ENCODE measurements at places on chromosomes 1 and 21.

DNA sequence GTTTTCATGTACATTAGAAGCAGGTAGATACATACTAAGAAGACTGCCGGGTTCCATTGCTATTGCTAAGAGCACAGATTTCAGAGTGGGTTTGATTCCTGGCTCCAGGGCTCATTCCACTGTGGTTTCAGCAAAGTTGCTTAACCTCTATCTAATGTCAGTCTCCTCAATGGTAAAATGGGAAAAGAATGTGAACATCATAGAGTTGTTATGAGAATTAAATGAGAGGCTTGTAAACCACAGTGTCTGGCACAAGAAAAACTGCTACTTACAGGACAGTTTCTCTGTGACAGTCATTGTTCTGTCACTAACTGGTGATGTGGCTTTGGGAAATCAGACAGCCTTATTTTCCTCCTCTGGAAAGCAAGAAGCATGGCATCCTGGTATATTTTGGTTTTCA lies 10.7 kb upstream of the PLXNA2 start:
- peak; percentile 2 for DNase-seq

DNA sequence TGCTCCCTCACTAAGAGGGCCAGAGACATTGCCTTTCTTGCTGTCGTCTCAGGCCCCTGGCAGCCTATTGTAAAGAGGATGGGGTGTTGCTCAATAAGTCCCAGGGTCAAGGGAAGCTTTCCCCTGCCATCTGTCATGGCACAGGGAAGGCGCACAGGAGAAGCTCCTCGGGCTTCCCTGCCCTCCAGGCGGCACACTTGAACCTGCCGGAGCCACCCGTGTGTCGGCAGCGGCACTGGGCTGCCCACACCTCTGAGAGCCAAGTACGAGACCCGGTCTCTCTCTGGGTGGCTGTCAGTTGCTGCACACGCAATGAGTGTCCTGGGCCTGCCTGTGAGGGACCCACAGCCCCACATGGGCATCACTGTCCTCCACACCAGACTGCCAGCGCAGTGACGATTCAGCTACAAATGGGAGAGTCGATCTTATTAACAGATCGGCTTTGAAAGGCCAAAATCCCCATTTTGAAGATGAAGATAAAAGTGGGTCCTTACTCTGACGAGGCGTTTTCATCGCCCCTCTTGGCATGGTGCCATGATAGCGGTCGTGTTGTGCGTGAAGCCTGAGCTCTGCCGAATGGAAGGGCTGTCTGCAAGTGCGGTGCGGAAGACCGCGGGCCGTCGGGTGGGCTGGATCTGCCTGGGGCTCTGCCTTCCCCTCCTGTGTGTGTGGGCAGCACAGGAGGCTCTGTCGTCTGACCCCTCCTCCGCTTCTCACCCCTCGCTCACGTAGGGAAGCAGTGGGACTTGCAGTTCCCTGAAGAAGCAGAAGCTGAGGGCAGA lies 29.2 kb upstream of the PDXK start:
- no peak for DNase-seq

DNA sequence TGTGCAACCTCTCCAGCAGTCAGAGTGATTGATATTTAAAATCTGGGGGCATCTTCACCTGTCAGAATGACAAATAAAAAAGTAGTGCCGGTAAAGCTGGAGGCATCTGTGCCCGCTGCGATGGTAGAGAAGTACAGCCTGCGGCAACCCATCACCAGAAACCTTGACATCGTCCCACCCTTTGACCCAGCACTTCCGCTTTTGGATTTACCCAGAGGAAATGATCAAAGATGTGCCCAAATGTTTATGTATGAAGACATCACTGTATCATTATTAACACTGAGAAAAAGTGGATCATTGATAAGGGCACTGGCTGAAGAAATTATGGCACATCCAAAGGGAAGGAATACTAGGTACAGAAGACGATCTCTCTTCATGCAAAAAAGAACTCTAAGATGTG lies 96.0 kb downstream of the PGBD5 start:
- no peak for DNase-seq

DNA sequence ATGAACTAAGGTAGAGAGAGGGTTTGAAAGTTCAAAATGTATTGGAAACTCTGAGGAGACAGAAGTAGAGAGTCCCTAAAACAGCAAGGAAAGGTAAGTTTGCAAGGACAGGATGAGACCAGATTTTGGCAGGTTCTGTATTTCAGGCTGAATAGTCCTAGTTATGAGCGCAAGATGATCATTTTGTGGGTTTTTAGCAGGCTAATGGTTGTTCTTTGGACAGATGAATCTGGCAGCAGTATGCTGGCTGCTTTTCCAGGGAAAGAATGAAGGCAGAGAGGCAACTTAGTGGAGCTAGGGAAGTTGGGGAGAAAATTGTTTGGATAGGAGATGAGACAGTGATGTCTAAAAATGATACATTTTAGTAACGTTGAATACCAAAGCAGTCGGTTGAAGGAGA lies 243.5 kb upstream of the NRIP1 start:
- DNase-seq, result no peak

DNA sequence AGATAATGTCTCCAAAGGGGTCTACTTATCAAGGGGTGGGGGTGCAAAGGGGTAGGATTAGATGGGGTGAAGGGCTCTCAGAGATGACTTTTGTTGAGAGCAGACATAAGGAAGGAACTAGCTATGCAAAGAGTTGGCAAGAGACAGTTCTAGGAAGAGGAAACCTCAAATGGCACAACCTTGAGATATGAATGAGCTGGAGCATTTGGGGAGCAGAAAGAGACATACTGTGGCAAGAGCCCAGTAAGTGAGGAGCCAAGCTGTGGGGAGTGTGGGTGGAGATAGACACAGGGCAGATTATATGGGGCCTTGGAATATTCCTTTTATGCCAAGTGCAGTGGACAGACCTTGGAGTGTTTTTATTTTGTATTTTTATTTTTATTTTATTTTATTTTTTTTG lies 84.8 kb upstream of the BTG3 start:
- no peak for DNase-seq

DNA sequence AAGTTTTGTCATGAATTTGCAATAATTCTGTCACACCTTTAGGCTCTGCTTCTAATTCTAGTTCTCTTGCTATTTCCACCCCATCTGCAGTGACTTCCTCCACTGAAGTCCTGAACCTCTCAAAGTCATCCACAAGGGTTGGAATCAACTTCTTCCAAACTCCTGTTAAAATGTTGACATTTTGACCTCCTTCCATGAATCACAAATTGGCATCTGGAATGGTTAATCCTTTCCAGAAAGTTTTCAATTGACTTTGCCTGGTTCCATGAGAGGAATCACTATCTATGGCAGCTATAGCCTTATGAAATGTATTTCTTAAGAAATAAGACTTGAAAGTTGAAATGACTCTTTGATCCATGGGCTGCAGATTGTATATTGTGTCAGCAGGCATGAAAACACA lies 19.7 kb upstream of the SFT2D2 start:
- no peak for DNase-seq

- peak; percentile 85 for DNase-seq
Observed at GRCh38 chr21:21688889-21689288, 690.7 kb downstream of the NCAM2 start.

GRCh38 chr1:160795951-160796383 lies at the start of gene LY9:
LY9 (plus strand) TSS chr1:160796174; CDS start chr1:160796188, 14 bp downstream.
- DNase-seq, result no peak

DNA sequence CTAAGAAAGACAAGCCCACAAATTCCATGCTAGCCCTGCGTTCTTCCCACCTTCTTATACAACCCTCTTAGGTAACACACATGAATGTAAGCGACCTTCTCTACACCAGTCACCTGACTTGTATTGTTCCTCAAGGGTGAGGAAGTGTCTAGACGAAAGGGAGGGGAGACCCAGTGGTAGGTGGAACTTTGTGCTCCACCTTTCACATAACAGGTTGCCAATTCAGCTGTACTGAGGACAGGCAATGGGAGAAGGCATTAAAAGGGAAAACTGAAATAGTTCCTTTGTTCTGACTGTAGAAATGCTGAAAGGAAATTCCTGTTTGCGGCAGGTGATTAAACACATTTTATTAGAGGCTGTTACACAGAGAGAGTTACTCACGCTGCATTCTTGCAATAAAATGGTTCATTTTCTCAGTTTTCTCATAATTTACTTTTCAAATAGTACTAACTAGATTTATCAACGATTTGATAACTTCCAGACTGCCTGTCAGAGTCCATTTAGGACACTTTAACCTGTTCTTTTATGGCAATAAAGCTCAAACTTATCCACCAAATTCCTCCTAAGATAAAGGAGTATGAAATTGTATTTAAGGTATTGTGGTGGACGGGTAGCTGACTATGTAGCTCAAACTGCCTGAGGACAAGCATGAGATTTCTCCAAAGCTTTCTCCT lies 17.8 kb upstream of the CHRM3 start:
- no peak for DNase-seq

GRCh38 chr1:52635321-52636089 lies 2.5 kb downstream of the SHISAL2A start:
- no peak for DNase-seq

- peak; percentile 74 for DNase-seq
Observed at GRCh38 chr1:4657244-4657789, 2.9 kb downstream of the AJAP1 start.

- DNase-seq, result no peak
Observed at GRCh38 chr1:60394436-60394835, 320.9 kb upstream of the C1orf87 start.

DNA sequence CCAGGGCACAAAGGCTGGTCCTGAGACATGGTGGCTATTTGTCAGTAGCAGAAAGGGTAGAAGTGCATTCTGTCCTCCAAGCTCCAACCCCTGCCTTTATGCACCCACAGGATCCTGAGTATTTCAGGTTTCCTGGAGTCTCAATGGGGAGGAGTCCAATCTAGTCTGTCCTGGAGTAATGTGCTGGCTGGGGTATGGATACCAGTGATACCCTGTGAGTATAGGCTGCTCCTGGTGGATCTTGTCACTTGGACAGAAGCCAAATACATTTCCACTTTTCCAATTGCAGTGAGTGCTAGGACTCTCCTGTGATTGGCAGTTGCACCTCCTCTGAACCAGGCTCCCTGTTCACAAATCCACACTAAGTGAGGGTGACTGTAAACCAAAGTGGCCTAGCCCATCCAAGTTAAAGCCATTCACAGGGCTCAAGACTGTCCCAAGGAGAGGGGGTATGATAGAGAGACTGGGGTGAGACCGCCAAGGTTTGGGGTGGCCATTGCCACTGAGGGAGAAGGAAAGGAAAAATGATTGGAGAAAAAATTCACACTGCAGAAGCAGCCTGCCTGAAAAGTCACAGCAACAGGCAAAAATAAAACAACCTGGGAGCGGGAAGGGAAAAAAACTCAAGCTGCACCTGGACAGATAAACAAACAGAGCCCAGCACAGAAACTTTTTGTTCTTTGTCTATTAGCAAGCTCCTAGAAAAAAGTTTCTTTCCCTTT lies 163.4 kb upstream of the ETV3 start:
- peak; percentile 23 for DNase-seq

Data from endodermal cell (in vitro differentiated cells).